Prostate gland (tissue), 2 donors: ENCODE measurements at places on chromosomes 16 and 17. TPM values are rescaled to one million over a fixed set of nuclear protein-coding genes. Genes with fewer than 3 reads are reported as not detected.

- H3K4me1 ChIP-seq, result peaks cover 8% of the 10 kb centered on the region
- H3K27ac ChIP-seq, result peak overlapping the region; percentile 79
- H3K36me3 ChIP-seq, result no peaks in the 10 kb centered on the region
- H3K4me3 ChIP-seq, result peak overlapping the region; percentile 41
- no peaks in the 10 kb centered on the region for H3K27me3 ChIP-seq
These were observed 1.9 kb downstream of the PMP22 start for GRCh38 chr17:15263206-15263579.

DNA sequence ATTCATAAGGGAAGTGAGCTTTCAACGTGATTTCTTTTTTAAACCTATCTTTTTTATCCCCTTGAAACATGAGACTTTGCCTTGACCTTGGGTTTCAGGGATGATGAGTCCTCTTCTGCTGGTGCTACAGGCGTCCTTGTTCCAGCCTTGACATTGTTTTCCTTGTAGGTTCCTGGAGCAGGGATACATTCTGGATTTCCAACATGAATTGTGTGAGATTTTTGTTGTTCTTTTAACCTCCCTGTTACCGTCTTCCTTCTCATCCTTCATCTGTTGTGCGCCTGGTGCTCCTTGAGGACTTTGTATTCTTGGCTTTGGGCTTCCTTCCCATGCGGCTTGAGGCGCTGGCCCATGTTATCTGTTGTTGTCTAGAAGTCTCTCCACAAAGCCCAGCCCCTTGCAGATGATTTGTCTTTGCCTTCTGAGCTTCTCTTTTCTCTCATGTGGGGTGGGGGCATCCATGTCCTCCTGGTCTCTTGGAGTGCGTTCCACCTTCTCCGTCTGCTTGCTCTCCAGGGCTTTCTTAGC lies 283.6 kb downstream of the SNX29 start:
- H3K4me3 ChIP-seq, result no peak overlapping the region
- no peaks in the 10 kb centered on the region for H3K36me3 ChIP-seq
- no peak overlapping the region for H3K27ac ChIP-seq
- H3K27me3 ChIP-seq, result no peaks in the 10 kb centered on the region

DNA sequence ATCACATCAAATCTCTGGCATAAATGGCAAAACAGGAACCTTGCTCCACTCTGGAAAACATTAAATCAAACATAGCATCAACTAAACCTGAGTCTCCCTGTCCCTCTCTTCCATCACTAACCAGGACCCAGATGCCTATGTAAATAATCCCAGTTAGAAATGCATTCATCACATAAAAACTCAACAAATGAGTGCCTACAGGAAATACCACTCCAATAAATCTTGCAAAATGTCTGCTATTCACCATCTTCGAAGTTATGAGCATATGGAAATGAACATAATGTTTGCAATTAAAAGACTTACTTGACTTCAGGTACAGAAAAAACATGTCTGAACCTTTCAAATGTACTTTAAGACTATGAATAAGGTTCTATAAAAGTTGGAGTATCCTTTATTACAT lies 425.0 kb downstream of the CDH11 start:
- no peak overlapping the region for H3K27ac ChIP-seq
- H3K4me1 ChIP-seq, result no peaks in the 10 kb centered on the region
- H3K4me3 ChIP-seq, result no peak overlapping the region
- H3K36me3 ChIP-seq, result no peaks in the 10 kb centered on the region
- no peak for DNase-seq

Gene QPRT
- 8.3 TPM for total RNA-seq
